ENCODE measurements at places on chromosomes 2 and 18. TPM values are rescaled to one million over a fixed set of nuclear protein-coding genes. Genes with fewer than 3 reads are reported as not detected.
A peak's percentile ranks its signal among the peaks of the same experiment; 100 is the strongest.

DNA sequence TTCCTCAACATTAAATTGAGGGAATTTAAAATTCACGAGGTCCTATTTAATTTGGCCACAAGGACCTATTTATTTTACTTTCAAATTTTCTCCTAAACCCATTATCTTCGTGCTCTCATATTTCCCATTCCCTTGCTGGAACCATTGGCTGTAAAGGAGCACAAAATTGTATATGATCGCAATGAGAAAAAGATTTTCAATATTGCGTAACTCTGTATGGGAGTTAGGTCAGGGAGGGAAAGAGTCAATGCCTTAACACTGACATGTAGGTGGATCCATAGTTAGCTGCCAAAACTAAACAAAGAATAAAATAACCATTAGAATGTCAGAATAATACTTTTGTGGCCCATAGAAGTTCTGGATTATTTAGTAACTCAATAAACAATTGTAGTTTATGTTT, 40.6 kb upstream of the ZC3H15 start:
- no peaks in the 10 kb centered on the region for H3K36me3 ChIP-seq
- DNase-seq, result no peak
- no peak overlapping the region for H3K27ac ChIP-seq
- no peaks in the 10 kb centered on the region for H3K4me1 ChIP-seq
- H3K4me3 ChIP-seq, result no peak overlapping the region

SOX11 gene
- not detected for total RNA-seq

- no peaks in the 10 kb centered on the region for H3K27me3 ChIP-seq
- no peak overlapping the region for H3K4me3 ChIP-seq
- H3K36me3 ChIP-seq, result no peaks in the 10 kb centered on the region
- DNase-seq, result no peak
Observed at GRCh38 chr2:2825062-2825461, 494.0 kb upstream of the MYT1L start.

C2orf66 gene
- total RNA-seq, result not detected

CCDC74A gene
- 3.6 TPM for total RNA-seq

DNA sequence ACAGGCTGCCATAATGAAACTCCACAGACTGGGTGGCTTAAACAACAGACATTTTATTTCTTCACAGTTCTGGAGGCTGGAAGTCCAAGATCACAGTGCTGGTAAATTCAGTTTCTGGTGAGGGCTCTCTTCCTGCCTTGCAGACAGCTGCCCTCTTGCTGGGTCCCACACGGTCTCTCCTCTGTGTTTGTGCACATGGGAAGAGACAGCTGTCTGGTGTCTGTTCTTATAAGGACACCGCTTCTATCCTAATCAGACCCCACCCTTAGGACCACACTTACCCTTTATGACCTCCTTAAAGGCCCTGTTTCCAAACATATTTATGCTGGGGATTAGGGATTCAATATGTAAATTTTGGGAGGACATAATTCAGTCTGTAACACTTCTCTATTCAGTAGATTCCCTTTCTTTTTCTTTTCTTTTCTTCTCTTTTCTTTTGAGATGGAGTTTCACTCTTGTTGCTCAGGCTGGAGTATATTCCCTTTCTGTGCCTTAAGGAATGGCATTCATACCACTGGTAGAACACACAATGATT, 18.9 kb downstream of the CTIF start:
- no peak overlapping the region for H3K27ac ChIP-seq
- DNase-seq, result no peak
- no peaks in the 10 kb centered on the region for H3K27me3 ChIP-seq
- H3K4me3 ChIP-seq, result no peak overlapping the region
- no peaks in the 10 kb centered on the region for H3K4me1 ChIP-seq

DNA sequence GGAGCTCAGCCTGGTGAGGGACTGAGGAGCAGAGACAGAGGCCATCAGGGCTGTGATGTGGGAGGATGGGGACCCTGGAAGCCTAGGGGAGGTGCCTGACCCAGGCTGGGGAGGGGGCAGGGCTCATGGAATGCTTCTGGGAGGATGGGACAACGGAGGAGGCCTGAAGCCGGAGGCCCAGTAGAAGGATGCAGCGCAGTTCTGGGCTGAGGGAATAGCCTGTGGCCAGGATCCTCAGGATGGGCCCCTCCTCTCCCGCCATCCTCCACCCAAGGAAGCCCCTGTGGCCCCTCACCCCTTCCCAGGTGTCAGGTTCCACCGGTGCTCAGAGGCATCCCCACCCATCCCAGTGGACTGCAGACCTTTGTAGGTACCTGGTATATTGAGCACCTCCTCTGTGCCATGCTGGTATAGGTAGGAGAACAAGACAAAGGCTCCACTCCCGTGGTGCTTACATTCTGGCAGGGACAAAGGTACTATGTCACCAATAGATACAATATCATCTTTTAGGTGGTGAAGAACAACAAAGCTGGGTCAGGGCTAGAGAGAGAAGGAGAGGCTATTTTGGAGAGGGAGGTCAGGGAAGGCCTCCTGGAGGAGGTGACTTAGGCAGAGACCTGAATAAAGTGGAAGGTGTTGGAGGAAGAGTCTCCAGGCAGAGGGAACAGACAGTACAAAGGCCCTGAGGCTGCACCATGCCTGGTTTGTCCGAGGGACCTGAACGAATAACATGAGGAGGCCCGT, 2.7 kb downstream of the ZAP70 start:
- no peaks in the 10 kb centered on the region for H3K27me3 ChIP-seq
- peaks cover 11% of the 10 kb centered on the region for H3K36me3 ChIP-seq
- peaks cover 81% of the 10 kb centered on the region for H3K4me1 ChIP-seq
- DNase-seq, result no peak
- peak overlapping the region; percentile 91 for H3K4me3 ChIP-seq

C1QL2 gene
- total RNA-seq, result not detected

GRCh38 chr18:49707599-49707998, 105.7 kb downstream of the ACAA2 start:
- no peak for DNase-seq
- no peaks in the 10 kb centered on the region for H3K27me3 ChIP-seq
- H3K4me1 ChIP-seq, result no peaks in the 10 kb centered on the region
- H3K36me3 ChIP-seq, result no peaks in the 10 kb centered on the region

HOXD13 gene
- total RNA-seq, result not detected

DNA sequence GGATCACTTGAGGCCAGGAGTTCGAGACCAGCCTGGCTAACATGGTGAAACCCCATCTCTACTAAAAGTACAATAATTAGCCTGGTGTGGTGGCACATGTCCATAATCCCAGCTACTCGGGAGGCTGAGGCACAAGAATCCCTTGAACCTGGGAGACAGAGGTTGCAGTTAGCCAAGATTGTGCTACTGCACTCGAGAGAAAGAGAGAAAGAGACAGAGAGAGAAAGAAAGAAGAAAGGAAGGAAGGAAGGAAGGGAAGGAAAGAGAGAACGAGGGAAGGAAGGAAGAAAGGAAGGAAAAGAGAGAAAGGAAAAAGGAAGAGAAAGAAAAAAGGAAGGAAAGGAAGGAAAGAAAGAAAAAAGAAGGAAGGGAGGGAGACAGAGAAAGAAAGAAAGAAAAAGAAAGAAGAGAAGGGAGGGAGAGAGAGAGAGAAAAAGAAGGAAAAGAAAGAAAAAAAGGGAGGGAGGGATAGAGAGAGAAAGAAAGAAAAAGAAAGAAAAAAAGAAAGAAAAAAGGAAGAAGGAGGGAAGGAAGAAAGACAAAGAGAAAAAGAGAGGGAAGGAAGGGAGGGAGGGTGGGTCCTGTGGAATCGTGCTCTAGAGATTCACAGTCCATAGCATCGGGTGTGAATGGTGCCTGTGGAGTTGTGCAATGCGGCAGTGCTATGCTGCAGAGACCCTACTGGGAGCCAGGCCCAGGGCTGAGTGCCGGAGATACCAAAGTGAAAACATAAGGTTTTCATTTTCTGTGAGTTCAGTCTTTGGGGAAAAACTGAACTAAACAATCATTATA, 4.6 kb upstream of the SDC1 start:
- H3K36me3 ChIP-seq, result no peaks in the 10 kb centered on the region
- no peaks in the 10 kb centered on the region for H3K4me1 ChIP-seq
- no peak overlapping the region for H3K27ac ChIP-seq
- no peak for DNase-seq

MYO7B gene
- total RNA-seq, result not detected

GRCh38 chr2:112529757-112530156, 12.5 kb upstream of the POLR1B start:
- H3K4me3 ChIP-seq, result no peak overlapping the region
- no peaks in the 10 kb centered on the region for H3K36me3 ChIP-seq
- H3K4me1 ChIP-seq, result no peaks in the 10 kb centered on the region
- DNase-seq, result no peak

APCDD1 gene
- not detected for total RNA-seq

DNA sequence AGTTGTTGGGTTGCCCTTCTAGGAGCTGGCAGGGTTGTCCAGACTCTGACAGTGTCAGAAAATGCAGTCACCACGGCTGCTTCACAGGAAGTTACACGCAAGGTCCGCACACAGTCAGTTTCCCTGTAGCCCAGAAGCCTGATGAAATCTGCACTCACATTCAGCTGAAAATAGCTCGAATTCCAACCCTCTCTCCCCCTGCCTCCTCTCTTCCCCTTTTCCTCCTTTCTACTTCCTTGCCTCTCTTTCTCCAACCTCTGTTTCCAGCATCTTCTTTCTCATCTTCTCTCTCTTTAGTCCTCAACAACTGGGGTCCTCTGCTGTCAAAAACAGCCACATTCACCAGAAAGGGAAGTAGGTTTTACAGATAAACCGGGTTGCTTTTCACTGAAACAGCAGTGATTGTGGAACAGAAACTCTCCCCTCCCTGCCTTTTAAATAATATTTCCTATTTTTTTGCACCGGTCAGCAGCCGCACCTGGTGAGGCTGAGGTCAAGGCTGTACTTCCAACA, 69.3 kb downstream of the BCL11A start:
- H3K36me3 ChIP-seq, result no peaks in the 10 kb centered on the region
- H3K4me1 ChIP-seq, result no peaks in the 10 kb centered on the region
- no peaks in the 10 kb centered on the region for H3K27me3 ChIP-seq
- H3K27ac ChIP-seq, result no peak overlapping the region

GRCh38 chr18:70398076-70398475, 109.2 kb downstream of the SOCS6 start:
- no peaks in the 10 kb centered on the region for H3K4me1 ChIP-seq
- no peaks in the 10 kb centered on the region for H3K27me3 ChIP-seq
- no peaks in the 10 kb centered on the region for H3K36me3 ChIP-seq
- no peak for DNase-seq
- H3K4me3 ChIP-seq, result no peak overlapping the region

DNA sequence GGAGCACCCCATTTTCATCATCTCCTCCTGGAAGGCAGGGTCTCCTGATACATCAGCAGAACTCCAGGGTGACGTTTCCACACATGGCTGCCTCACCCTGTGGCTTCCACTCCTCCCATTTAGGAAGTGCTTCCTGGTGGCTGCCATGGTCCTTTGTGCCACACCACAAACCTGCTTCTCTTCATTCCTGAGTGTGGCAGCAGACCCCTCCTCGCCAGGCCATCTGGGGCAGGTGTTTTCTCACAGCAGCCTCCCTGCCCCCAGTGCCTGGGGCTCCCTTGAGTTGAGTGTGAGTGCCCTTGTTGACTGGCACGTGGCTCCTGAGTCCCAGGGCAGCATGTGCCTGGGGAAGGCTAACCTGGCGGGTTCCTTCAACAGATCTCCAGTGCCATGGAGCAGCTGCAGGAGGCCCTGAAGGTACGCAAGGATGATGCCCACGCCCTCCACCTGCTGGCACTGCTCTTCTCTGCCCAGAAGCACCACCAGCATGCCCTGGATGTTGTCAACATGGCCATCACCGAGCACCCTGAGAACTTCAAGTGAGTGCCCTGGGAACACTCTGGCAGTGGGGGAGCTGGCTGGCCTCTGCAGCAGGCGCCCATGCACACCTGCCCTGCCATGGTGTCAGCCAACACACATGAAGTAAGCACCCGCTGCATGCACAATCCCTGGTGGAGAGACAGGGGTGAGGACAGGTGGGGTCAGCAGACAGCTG, 113.4 kb upstream of the MCFD2 start:
- no peaks in the 10 kb centered on the region for H3K4me1 ChIP-seq
- H3K27ac ChIP-seq, result no peak overlapping the region

DNA sequence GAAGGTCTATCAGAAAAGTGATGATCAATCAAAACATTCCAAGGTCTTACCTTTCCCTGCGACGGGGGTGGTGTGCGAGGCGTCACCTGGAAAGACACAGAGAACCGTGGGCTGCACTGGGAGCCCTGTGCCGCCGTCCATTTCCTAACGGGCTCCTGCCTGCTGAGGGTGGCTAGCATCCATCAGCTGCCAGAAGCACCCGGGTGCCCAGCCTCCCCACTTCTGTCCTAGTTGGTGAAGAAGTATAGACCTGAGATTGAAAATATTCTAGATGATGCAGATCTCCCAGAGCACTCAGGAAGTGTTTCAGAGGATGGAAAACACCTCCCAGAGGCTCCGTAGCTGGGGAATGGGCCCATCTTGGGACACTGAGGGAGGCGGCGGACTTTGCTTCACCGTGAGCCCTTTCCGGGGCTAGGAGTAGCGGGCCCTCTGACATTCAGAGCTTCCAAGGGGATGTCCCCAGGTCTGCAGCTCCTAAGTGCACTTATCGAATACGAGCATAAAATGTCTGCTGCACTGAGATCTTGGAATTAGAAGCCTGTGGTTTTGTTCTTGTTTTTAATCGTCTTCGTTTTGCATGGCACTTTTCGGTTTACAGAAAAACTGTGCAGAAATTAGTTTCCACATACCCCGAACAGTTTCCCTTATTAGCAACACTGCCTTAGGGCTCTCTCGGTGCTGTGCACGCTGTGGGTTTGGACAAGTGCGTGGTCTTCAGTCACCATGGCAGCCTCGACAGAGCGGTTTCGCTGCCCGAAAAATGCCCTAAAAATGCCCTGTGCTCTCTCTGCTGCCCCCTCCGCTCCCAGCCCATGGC, 143.5 kb downstream of the MBP start:
- H3K4me1 ChIP-seq, result no peaks in the 10 kb centered on the region
- no peaks in the 10 kb centered on the region for H3K27me3 ChIP-seq
- no peak overlapping the region for H3K27ac ChIP-seq
- H3K36me3 ChIP-seq, result no peaks in the 10 kb centered on the region

DNA sequence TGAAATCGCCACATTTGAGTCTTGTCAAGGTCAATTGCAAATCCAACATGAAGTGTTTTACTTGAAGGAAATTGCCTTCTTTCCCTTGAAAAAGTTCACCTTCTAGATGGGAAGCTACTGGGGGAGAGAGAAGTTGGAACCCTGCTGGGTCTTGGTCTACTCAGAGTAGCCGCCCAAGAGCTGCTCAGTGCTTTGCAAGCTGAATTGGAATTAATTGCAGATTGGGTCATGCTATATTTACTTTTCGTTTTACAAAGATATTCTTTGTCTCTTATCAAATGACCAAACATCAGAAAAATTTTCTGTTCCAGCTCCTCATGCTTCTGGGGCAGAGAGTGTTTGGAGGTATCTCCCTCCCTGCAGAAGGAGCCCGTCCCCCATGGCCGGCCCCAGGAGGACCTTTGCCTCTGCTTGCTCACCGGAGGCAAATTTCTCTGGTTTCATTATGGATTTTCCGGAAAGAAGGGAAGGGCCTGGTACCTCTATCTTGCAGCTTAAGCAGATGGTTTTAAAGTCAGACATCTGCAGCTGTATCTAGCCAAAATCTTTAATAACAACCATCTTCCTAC, 289.7 kb downstream of the MYT1L start:
- no peaks in the 10 kb centered on the region for H3K27me3 ChIP-seq
- DNase-seq, result no peak
- no peak overlapping the region for H3K4me3 ChIP-seq
- H3K4me1 ChIP-seq, result no peaks in the 10 kb centered on the region
